Activated CD8-positive, alpha-beta memory T cell treated with anti-CD3 and anti-CD28 coated beads for 4 hours (primary cell): ENCODE measurements at places on chromosomes 12 and 14.
A peak's percentile ranks its signal among the peaks of the same experiment; 100 is the strongest.

GRCh38 chr14:22168092-22168955 lies 420.7 kb downstream of the DAD1 start:
- DNase-seq = no peak

- DNase-seq = no peak
These were observed 333.5 kb downstream of the LRIG3 start for GRCh38 chr12:58586762-58587161.

GRCh38 chr12:93880853-93881522 lies 203.8 kb downstream of the CRADD start:
- DNase-seq = no peak

DNA sequence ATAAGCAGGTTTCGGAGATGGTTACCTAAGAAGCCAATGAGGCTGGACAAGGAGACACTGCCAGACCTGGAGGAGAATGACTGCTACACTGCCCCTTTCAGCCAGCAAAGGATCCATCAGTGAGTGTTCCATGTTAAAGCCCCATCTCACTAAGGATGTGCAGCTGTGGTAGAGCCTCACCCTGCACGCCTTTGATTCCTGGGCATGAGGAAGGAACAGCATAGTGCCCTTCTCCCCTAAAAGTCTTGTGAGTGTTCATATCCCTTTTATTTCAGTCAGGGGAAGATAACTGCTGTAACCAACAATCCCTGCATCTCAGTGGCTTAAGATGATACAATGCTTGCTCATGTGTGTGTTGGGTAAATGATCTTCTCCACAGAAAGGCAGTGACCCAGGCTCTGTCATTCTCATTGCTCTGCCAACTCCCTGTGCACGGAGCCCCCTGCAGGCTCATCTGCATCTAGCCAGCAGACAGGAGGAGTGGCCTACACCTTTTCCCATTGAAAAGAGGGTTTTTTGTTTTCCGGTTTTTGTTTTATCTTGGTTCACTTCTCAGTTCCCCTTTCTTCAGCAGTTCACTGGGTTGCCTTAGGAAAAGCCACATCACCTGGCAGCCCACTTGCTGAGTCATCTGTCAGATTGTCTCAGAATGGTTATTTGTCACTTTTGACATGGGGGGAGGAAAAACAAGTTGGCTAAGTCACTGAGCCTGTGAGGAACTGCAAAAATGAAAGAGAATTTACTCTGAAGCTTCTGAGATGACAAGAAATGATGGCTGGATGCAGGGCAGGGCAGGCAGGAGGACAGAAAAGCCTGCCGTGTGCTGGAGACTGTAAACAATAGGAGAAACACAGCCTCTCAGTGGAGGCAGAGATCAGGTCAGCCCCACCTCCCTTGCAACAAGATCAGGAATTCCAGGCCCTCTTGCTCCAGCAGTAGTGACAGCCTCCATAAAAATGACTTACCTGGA lies 193.3 kb downstream of the ANO4 start:
- DNase-seq = no peak

- DNase-seq = no peak
These were observed 835 bp downstream of the MYL6 start for GRCh38 chr12:56158926-56159461.

DNA sequence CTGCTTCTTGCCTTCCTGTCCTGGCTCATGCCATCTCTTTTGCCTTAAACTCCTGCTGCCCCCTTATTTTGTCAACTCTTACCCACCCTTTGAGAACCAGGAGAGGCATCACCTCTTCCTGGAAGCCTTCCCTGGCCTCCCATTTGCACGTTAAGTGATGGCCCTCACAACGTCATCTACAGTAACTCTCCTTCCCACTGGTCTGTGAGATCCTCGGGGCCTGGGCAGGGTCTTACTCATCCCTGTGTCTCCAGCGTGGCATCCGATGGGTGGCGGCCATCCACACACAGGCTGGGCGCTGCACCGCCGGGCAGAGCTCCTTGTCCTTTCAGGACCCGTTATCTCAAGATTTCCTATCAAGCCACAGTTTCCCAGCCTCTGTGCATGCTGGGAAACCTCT lies 16.8 kb upstream of the CACNA2D4 start:
- no peak for DNase-seq

GRCh38 chr14:101783260-101784016 lies 21.9 kb downstream of the PPP2R5C start:
- no peak for DNase-seq

- no peak for DNase-seq
These were observed 107.4 kb downstream of the SLC25A47 start for GRCh38 chr14:100430571-100430970.

DNA sequence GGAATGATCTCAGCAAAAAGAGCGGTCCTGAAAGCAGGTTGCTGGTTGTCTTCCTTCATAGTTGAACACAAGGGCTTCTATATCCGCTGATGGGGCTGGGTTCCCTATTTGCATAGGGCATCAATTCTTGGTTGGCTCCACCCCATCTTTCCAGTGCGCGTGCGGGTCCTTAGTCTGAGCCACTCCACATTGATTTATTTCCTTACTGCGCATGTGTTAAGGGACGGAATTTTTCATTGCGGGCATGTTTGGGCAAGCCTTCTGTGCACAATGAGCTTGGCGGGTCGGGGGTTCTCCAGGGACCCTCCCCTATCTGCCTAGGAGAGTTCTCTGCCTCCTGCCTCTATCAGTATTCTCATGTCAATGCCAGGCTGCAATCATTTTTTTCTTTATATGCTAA lies 21.2 kb upstream of the DLGAP5 start:
- no peak for DNase-seq

GRCh38 chr14:32606301-32606700 lies 277.2 kb downstream of the AKAP6 start:
- no peak for DNase-seq

DNA sequence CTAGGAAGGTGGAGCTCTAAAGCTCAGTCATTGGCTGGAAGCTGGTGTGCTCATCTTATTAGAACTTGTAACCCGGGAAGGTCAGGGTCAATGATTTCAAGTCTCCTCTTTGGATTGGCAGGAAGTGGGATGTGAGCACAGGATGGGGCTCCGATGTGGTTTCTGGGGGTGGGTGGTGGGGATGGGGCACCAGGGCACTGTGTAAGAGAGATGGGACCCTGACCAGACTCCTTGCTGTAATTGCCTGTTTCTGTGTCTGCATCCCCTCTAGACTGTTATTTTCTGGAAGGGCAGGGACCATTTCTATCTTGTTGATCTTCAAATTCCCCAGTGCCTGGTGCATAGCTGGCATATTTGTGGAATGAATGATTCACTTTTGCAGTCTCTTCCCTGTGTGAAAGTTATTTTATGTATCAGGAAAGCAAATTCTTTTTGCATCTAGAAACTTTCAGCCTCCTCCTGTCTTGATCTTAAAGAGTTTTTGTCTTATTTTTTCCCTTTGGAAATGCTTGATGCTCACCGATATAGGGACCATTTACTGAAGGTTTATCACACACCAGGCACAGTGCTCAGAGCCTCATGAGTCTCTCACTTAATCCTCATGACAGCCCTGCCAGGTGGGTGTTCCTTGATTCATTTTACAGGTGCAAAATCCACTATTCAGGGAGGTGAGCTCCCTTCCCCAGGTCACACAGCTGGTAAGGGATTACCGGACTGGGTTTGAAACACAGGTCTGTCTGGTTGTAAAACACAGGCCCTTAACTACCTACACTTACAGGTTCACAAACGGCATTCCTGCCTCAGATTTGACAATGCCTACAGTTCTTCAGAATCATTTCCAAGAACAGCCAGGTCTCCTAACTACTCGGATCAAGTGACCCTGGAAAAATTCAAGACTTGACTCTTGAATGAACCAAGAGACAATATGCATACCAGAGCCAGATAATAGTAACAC lies 86.9 kb upstream of the IGF1 start:
- DNase-seq = no peak

DNA sequence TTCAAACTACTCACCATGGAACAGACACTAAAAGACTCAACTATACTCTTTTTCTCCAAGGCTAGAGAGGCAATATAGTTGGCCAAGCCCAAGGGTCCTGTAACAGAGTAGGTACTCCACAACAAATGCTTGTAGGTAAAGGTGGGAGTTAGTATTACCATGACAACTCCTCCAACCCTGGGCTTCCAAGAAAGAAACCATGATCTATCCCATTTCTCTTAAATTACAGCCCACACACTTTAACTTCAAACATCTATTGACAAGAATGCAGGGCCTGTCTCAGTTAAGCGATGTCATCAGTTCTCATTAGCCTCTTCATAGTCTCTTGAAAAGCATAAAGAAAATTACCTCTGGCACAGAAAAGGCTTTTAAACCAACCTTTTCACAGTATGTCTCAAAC lies 25.0 kb downstream of the ERH start:
- no peak for DNase-seq

DNA sequence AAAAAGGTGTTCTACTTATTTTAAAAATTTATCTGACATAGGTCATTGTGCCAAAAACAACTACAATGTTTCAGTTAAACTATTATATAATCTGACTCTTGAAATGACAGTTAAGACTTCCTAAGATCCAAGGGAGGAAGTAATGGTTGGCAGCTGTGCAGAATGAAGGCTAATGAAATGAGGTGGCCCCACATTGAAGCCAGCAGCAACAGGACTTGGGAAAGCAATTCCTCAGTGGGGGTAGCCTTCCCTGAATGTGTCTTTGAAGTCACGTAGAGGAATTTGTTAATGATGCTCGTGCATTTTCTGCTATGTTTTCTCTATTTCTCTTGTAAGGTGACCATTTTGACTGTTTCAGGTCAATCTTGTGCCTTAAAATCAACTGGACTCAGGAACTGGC lies 162.4 kb upstream of the DAAM1 start:
- no peak for DNase-seq

DNA sequence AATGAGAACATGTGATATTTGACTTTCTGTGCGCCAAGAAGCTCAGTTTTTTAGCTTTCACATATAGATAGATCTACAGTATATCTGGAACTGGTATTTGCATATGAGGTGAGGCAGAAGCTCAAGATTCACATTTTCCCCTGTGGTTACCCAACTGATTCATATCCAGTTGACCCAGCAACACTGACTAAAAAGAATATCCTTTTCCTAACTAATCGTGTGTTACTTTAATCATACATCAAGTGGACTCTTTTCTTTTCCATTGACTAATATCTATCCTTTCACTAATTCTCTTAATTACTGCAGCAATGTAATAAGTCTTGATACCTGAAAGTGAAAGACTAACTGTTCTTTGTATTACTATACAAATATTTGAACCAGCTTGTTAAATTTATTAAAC lies 236.1 kb downstream of the AEBP2 start:
- DNase-seq = no peak

- DNase-seq = no peak
These were observed 101.9 kb downstream of the SETD3 start for GRCh38 chr14:99378782-99379214.

DNA sequence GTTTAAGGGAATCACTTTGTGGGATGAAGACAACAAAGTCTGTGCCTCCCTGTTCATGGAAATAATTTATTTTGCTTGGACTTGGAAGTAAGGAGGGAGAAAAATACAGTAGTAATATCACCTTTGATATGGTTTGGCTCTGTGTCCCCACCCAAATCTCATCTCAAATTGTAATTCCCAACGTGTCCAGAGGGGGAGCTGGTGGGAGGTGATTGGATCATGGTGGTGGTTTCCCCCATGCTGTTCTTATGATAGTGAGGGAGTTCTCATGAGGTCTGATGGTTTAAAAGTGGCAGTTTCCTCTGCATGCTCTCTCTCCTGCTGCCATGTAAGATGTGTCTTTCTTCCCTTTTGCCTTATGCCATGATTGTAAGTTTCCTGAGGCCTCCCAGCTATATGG lies 460.7 kb downstream of the NOVA1 start:
- DNase-seq = no peak

DNA sequence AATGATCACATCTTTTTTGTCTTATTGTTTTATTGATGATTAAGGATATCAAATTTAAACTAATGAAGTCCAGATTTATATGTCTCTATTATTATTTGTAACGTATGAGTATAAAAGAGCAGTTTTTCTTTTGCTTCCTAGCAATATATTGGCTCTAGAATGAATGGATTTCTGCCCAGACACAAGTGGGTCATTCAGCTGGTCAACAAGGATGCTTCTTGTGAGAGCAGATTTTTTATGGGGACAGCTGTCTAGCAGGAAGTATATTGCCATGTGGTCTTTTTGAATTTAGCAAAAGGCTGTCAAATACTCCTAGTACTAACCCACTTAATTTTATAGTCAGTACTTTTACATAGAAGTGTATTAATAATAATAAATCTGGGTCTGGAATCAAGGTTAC lies 1071.1 kb upstream of the FLRT2 start:
- no peak for DNase-seq

- DNase-seq = no peak
These were observed 31.8 kb downstream of the CPSF2 start for GRCh38 chr14:92153581-92153980.

- DNase-seq = no peak
These were observed 124.4 kb downstream of the NT5DC3 start for GRCh38 chr12:103716517-103717196.

- peak; percentile 82 for DNase-seq
These were observed at the start of gene MED6 for GRCh38 chr14:70600382-70601157. Gene MED6, minus strand, starts transcription at chr14:70600655. Its CDS starts 18 bp downstream, at chr14:70600637.

GRCh38 chr12:104181313-104181712 lies 34.3 kb upstream of the TXNRD1 start:
- no peak for DNase-seq

DNA sequence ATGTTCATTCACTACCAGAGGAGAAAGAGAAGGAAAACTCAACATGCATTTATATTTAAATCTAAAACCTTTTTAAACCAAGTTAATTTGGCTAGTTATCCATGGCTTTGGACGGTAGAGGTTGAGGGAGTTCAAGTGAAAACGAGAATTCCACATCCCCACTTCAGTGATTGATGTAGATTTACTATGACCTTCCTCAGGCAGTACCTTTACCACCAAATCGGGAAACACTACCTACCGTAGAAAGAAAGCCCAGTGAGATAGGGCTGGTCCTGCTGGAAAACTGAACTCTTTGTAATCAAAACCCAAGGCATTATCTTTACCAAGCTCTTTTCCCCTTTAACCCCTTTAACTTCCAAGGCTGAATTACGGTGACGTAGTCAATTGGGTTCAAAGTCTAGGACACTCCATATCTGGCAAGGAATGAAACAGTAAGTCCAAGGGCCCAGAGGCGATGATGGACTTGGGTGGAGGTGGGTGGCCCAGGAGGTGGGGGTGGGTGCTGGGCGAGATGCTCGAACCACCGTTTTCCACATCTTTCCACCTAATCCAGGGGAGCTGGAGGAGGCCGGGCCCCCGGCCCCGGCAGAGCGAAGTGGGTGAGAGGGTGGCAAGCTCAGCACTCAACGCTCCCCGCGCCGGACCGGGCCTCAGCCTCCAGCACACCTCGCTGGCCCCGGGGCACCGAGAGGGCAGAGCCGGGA lies 618 bp downstream of the SEC23A start:
- no peak for DNase-seq

- DNase-seq = no peak
These were observed 156.4 kb upstream of the FRMD6 start for GRCh38 chr14:51495319-51495718.

DNA sequence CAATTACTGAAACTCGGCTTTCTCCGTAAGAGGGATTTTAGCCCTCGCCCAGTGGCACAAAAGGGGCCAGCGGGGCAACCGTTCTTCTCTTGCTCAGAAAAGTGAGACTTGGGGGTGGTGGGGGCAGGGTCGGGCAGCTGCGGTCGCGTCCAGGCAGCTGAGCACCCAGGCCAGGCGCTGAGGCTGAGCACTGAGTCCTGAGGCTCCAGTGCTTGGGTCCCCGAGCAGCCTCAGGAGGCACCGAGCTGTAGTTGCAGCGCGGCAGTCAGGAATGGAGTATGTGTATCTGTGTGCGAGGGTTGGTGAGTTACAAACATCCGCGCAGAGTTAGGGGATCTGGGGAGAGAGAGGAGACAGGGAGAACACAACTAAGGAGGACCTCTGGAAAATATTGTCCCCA lies 4.1 kb upstream of the HOXC6 start:
- no peak for DNase-seq

GRCh38 chr12:39287409-39287808 lies 155.5 kb downstream of the KIF21A start:
- no peak for DNase-seq
